Activated CD8-positive, alpha-beta T cell treated with anti-CD3 and anti-CD28 coated beads, Interleukin-2, amount 10 ng/mL, durations not matched to agents 7 days and 5 days (primary cell): ENCODE measurements at places on chromosomes 12 and 14. TPM values are rescaled to one million over a fixed set of nuclear protein-coding genes. Genes with fewer than 3 reads are reported as not detected.

DNA sequence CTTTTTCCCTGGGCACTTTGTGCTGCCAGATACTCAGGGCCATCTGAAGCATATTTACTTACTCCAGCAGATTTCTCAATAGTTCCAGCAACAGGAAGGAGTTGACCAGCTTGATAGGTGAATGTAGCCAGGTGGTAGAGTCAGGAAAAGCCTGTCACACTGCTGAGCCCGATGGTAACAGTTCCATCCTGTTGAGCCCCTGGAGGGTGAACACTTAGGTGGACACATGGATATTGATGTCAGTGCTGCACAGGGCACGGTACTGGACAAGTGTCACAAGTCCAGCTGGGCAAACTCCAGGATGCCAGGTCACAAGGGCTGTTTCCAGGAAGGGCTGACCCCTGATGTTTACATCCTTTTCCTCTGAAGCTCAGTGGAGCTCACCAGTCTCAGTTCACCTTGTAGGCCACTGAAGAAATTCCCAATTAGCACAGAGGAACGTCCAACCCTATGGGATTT lies 2.3 kb upstream of the SMOC1 start:
- H3K4me3 ChIP-seq, result no peak overlapping the region
- DNase-seq, result no peak
- peaks cover 58% of the 10 kb centered on the region for H3K27me3 ChIP-seq
- H3K4me1 ChIP-seq, result no peaks in the 10 kb centered on the region

- no peaks in the 10 kb centered on the region for H3K36me3 ChIP-seq
- DNase-seq, result peak; percentile 5
- no peaks in the 10 kb centered on the region for H3K27me3 ChIP-seq
- H3K4me1 ChIP-seq, result peaks cover 13% of the 10 kb centered on the region
Observed at GRCh38 chr12:52524898-52525591, 4.9 kb upstream of the KRT5 start.

- H3K27ac ChIP-seq, result no peak overlapping the region
- no peaks in the 10 kb centered on the region for H3K4me1 ChIP-seq
- H3K27me3 ChIP-seq, result no peaks in the 10 kb centered on the region
- no peak overlapping the region for H3K4me3 ChIP-seq
Observed at GRCh38 chr14:79161571-79161970, 991.4 kb downstream of the NRXN3 start.

DNA sequence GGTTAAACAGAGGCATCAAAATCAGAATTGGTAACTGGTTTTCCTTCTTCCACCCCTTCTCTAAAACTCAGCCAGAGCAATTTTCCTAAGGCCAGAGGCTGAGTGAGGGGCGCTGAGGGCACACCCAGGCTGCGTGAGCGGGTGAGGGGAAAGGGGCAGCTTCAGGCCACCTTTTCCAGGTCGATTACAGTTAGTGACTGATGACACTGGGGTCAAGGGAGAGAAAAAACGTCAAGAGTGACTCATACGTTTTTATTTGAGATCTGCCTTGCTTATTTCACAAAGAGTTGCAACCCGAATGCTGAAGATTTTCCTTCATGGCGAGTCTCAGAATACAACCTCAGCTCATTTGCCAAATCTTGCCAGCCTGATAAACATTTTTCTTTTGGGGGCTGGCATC lies 46.7 kb upstream of the EVL start:
- H3K4me3 ChIP-seq, result no peak overlapping the region
- no peaks in the 10 kb centered on the region for H3K36me3 ChIP-seq
- DNase-seq, result no peak
- H3K27ac ChIP-seq, result no peak overlapping the region
- H3K27me3 ChIP-seq, result no peaks in the 10 kb centered on the region

BCAT1 gene
- total RNA-seq, result 19.7 TPM

HVCN1 gene
- total RNA-seq, result 28.6 TPM

TRPV4 gene
- total RNA-seq, result not detected

C3AR1 gene
- total RNA-seq, result 9.1 TPM
